ENCODE measurements at places on chromosomes 6 and 20. TPM values are rescaled to one million over a fixed set of nuclear protein-coding genes. Genes with fewer than 3 reads are reported as not detected.

Gene PRKN
- total RNA-seq, result 3.2 TPM

GRCh38 chr6:132959639-132960326 is 145.4 kb downstream of the RPS12 start:
- peaks cover 3% of the 10 kb centered on the region for H3K4me1 ChIP-seq
- H3K27ac ChIP-seq, result no peak overlapping the region
- no peak overlapping the region for H3K4me3 ChIP-seq
- DNase-seq, result no peak
- no peaks in the 10 kb centered on the region for H3K27me3 ChIP-seq

- H3K4me3 ChIP-seq, result no peak overlapping the region
- H3K4me1 ChIP-seq, result peaks cover 14% of the 10 kb centered on the region
- no peak for DNase-seq
- no peak overlapping the region for H3K27ac ChIP-seq
- no peaks in the 10 kb centered on the region for H3K36me3 ChIP-seq
Measured at GRCh38 chr20:48594533-48594932, 233.3 kb downstream of the PREX1 start.

DNA sequence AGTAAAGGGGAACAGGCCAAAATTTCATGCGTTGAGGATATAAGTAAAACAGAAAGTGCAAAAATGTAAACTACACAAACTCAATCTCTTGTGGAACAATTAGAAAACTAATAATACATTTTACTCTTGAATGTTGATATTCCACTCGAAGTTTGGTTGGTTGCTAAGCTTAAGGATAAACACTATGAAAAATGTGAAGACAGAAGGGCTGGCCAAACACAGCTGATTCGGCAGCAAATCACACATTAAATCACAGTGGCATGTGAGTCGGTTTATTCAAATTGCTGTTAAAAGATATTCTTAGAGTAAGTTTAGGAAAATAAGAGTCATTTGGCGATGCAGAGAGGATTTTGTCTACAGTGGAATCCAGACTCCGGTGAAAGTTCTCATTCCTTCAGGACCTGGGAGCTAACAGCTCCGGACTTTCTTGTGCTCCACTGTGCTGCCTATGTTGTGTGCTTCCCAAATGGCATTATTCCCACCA is 1.4 kb upstream of the EPM2A start:
- peaks cover 12% of the 10 kb centered on the region for H3K4me1 ChIP-seq
- no peak for DNase-seq

- H3K27me3 ChIP-seq, result no peaks in the 10 kb centered on the region
- peaks cover 52% of the 10 kb centered on the region for H3K36me3 ChIP-seq
- H3K4me3 ChIP-seq, result peak overlapping the region; percentile 34
- H3K4me1 ChIP-seq, result peaks cover 17% of the 10 kb centered on the region
Measured at GRCh38 chr6:161134550-161135298, 139.1 kb downstream of the AGPAT4 start.

DNA sequence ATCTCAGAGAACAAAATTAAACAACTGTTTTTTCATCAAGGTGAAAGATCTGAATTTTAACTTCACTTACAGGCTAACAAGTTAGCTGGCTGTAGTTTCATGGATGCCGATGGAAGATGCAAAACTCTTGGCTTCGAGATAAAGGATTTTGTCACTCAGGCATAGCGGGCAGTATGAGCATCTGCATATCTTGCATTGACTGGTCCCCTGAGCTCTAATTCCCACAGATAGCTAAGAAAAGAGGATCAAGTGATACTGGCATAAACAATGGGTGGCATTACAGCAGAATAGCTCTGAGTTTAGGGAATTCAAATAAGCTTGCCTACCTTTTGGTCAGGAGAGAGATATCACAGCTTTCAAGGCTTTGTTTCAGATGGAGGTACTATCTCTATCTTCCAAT is 1.8 kb upstream of the CLVS2 start:
- H3K36me3 ChIP-seq, result no peaks in the 10 kb centered on the region
- H3K4me3 ChIP-seq, result no peak overlapping the region
- H3K27ac ChIP-seq, result no peak overlapping the region

- H3K27ac ChIP-seq, result no peak overlapping the region
- peaks cover 31% of the 10 kb centered on the region for H3K4me1 ChIP-seq
- peaks cover 8% of the 10 kb centered on the region for H3K27me3 ChIP-seq
- DNase-seq, result no peak
- H3K4me3 ChIP-seq, result no peak overlapping the region
Measured at GRCh38 chr20:51062065-51062464, 39.2 kb upstream of the KCNG1 start.

DNA sequence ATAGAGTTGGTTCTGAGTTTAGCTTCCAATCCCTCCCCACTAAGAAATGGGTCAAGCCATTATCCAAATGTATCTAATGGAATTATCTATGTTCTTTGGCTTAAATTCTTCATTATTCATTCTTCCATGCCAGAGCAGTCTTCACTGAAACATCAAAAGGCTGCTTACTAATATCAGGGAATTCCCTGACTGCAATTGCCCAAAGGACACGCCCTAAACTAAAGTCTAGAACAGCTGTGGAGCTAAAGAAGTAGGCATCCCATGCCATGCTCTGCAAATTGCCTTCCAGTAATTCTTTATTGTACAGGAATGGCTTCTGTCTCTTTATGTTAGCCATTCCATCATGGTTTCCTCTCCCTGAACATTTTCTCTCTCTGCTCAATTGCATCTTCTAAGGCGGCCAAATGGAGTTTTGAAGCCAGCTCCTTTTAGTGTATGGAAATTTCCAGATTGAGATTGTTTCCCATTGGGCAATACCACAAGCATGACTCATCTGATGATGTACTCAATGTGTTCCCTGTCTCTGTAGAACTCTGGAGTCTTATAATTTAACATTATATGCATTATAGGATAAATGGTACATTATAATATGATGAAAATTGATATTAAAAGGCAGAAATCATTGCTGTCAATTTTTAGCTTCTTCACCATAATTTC is 28.8 kb upstream of the TSHZ2 start:
- H3K4me1 ChIP-seq, result no peaks in the 10 kb centered on the region
- DNase-seq, result no peak
- no peaks in the 10 kb centered on the region for H3K36me3 ChIP-seq
- no peak overlapping the region for H3K27ac ChIP-seq

DNA sequence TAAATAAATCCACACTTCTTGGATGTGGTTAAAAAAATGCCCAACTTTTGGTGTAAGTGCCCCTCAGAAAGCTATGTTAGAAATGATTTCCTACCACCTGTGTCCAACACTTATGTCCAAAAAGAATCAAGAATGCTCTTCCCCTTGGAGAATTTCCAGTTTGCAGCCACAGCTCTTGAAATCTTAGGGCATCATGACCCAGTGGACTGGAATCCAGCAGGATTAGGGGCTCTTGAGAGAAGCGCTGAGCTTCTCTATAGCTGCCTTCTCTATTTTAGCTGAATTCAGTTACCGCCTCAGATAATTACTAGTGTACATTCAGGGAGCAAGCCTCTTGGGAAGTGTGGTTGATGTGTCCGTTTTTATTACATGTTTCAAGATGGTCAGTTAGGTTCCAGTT is 2.5 kb downstream of the PHACTR1 start:
- no peak overlapping the region for H3K27ac ChIP-seq
- H3K4me1 ChIP-seq, result peaks cover 19% of the 10 kb centered on the region
- no peak for DNase-seq
- no peaks in the 10 kb centered on the region for H3K36me3 ChIP-seq
- peaks cover 24% of the 10 kb centered on the region for H3K27me3 ChIP-seq
